Globus pallidus (tissue), 1 donor: ENCODE measurements at places on chromosomes 16 and 17.

DNA sequence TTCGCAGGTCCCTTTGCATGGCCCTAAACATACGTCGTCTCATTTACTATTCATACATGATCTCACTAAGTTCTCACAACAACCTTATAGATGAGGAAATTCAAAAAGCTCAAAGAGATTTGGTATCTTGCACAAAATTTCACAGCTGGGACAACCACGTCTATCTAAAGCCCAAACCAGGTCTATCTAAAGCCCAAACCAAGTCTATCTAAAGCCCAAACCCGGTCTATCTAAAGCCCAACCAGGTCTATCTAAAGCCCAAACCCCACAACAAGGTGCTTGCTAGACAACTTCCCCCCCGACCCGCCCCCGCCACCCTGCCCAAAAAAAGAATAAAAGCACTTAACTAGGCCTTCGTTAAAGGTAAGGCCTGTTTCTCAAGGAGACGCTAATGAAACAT, 174.9 kb downstream of the VPS53 start:
- no peak for DNase-seq

GRCh38 chr16:89006036-89006752, 29.2 kb upstream of the CBFA2T3 start:
- no peak for DNase-seq

DNA sequence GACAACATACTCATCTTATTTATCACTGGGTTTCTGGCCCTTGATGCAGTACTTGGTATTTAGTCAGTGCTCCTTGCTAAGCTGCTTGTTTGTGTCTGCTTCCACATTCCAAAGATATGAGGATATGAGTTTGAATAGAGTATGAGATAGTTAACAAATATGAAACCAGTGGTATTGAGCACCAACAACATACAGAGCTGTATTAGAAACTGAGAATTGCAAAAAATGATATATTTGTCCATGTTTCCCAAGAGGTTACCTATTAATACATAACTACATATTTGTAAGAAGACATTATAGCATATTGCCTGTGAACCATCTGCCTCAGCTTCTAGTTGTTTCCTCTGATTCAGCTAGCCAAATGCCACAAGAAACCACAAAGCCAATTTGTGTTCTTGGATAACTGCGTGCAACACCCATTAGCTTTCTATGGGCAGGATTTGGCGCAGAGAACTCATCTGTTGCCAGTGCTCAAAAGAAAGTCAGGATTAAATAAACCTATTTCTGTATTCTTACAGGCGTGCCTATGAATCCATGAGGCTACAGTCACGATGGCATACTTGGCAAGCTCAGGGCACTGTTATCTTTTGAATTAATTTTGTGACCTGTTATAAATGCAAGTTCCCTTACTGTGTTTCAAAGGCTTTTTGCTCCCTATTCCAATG, 194.4 kb downstream of the MAP2K6 start:
- peak; percentile 20 for DNase-seq

DNA sequence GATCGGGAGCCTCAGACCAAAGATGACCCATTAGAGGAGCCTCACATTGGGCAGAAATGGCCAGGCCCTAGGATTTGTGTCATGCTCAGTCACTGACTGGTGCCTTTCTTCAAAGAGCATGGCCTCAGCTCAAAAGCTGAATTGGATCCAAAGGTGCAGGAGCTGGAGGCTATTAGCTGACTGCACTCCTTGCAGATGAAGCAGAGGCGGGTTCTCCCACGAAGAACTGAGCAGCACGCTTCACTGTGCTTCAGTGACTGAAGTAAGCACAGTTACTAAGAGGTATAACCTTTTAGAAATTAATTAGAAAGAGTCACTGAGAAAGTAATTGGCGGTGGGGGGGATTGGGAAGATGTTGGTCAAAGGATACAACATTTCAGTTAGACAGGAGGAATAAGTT, 18.7 kb upstream of the COX10 start:
- DNase-seq: no peak

GRCh38 chr16:89246903-89247733, 29.6 kb downstream of the ZNF778 start:
- peak; percentile 76 for DNase-seq

GRCh38 chr17:65231662-65232335, 94.6 kb downstream of the RGS9 start:
- DNase-seq: peak; percentile 28

GRCh38 chr16:79750311-79750710, 149.8 kb upstream of the MAF start:
- no peak for DNase-seq

GRCh38 chr16:77928096-77928495, 94.3 kb upstream of the CLEC3A start:
- no peak for DNase-seq

GRCh38 chr16:8785408-8785807, 12.0 kb downstream of the TMEM186 start:
- no peak for DNase-seq

GRCh38 chr17:9937901-9938300, 32.8 kb upstream of the RCVRN start:
- no peak for DNase-seq

GRCh38 chr16:67474551-67475455, 6.2 kb downstream of the ATP6V0D1 start:
- no peak for DNase-seq

GRCh38 chr17:17897442-17897841, 60.7 kb upstream of the SREBF1 start:
- DNase-seq: no peak

DNA sequence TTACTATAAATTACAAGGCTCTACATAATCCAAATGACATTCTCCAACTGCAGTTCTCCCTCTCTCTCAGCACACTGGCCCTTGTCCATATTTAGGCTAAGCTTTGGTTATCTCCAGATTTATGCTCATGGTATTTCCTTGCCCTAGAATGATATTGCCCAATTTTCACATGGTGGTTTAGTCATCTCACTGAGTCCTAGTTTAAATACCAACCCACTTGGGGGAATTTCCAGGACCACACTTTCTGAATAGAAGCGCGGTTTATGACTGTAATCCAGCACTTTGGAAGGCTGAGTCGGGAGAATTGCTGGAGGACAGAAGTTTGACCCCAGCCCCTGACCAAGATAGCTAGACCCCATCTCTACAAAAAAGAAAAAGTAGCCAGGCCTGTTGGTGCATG, 280.1 kb upstream of the MON1B start:
- DNase-seq: no peak

- DNase-seq: no peak
These were observed 15.3 kb upstream of the HEXD start for GRCh38 chr17:82402865-82403264.

- DNase-seq: no peak
These were observed 83.7 kb downstream of the DNAH17 start for GRCh38 chr17:78493450-78493849.

DNA sequence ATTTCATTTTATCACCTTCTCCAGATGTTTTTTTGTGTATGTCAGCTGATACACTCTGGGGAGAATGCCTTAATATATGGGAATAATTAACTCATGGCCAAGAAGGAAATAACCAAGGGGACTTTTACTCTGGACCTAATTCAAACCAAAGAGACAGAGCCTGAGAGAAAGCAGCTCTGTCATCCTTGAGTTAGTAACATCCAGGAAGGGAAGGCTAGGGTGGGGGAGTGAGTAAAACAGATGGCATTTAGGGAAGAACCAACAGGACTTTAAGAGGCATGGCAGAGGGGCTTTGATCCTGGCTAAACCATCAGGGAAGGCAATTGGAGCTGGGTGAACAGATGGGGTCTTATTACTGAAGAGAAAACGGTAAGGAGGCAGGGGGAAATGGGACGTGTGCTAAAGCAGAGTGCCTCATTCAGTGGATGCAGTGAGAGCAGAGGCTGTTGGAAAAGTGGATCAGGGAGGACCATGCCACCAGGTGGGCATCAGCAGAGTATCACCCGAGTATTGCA, 2.5 kb upstream of the SMPD3 start:
- no peak for DNase-seq

DNA sequence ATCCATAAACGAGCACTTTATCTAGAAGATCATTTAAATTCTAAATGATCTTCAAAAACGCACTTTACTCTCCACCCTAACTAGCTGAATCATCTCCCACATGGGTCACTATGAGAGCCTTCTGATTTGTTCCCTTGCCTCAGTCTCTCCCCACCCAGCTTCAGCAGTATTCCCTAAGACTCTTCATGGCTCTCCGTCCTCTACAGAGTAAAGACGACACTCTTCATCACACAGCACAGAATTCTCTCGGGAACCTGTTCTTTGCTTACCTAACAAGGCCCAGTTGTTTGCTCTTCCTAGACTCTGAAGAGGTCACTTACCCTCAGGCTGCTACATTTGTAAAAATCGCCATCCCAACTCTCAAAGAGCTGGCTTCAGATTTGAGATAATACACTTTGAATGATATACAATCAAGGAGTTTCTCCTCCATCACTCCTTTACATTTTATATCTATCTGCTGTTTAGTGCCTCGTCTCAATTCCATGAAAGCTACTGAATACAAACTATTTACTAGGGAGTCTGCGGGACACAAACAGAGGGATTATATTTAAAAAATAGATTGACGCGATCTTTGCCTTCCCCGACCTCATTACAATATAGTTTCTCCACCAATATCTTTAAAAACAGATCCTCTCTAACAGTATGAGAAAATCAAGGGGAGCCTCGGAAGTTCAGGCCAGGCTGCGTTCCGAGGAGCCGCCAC, 511 bp upstream of the LIG3 start:
- DNase-seq: no peak

DNA sequence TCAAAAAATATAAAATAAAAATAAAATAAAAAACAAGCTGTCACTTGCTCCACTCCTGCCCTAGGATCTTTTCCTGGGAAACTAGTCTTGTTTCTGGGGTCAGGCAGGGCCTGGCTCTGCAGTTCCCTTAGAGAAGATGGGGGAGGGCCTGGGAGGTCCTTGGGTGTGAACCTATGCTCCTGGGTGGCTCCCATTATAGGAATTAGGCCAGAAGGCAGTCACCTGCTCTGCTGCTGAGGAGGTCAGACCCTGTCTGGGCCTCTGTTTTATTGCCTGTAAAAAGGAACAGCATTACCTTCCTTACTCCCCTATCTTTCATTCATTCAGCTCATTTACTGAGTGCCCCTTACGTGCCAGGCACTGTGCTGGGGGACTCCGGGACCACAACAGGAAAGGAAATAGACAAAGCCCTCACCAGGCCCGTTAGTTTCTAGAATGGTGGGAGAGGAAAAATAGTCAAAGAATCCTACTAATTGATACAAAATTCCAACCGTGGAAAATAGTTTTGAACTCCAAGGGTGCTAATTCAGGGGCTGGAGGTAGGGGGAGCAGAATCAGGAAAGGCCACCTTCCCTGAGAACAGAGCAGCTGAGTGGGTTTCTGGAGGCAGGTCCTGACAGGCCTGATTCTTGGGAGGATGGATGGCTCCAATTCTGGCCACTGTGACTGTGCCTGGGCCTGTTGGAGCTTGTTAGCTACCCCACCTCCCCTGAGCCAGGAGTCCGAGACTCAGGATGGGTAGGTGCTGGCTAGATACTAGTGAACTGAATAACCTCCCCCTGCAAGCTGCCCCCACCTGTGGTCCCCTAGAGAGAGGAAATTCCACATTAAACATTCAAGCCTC, 1.3 kb upstream of the SLC46A1 start:
- DNase-seq: no peak

- DNase-seq: no peak
These were observed 8.8 kb upstream of the TRAP1 start for GRCh38 chr16:3726021-3726687.

GRCh38 chr17:39197380-39198185, at the start of gene CACNB1:
TSS of gene CACNB1 (minus strand) at chr17:39197669. CDS start at chr17:39197495, 174 bp downstream.
- peak; percentile 57 for DNase-seq

DNA sequence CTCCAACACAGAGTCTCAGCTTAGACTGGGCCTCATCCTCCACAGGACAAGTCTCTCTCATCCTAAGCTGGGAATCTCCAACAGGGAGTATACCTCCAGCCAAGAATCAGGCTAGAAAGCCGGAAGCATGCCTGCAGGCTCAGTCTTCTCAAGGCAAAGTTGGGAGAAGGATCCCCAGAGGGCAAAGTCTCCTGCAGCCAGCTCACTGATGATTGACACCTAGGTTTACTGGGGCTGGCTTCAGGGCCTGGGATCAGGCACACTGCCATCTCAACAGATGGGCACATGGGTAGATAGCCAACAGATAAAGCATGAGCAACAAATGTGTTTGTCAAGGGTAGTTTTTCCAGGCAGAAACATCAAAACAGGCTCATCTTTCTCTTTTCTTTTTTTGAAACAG, 56.1 kb upstream of the TOX3 start:
- DNase-seq: no peak

DNA sequence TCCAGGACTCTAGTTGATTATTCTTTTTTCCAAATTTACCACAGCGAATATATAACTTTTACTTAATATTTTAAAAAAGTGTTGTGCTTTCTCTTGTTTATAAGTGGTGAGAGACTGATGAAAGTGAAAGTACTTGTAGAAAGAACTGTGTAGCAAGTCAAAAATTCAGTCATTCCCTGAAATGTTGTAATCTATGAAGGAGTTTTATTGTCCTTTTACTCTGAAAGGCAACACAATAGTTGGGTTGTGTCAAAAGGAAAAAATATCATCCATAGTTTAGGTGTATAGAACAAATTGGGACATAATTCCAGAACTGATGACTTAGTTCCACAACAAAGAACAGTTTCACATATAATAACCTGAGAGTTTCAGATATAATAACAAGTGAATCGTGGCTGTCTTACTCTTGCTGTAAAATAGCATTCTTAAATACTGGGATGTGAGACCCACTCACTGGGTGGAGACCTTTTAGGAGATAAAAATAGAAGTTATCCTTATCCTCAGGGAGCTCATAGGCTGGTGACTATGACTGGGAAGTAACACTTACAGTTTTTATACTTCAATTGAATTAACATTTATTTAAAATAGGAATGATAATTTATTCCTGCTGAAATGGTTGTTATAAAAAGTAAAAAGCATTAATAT, 20.6 kb downstream of the CYB5B start:
- peak; percentile 50 for DNase-seq

DNA sequence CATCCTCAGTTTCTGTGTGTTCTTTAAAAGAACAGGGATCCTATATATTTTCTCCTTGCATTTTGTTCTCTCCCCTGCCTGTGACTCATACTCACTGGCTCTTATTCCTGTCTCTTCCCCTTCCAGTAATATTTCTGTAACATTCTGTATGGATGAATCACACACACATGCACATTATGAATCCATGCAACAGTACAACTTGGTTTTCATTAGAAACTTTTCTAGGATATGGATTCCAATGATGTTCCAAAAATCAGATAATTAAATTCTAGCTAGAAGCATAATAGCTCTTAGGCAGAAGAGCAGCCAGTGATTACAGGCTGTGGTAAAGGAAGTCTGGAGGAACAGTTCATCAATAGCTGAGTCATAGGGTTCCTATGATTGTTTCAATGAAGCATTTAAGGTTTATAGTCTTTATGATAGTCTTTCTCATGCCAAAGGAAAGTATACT, 119.6 kb upstream of the PMFBP1 start:
- no peak for DNase-seq

GRCh38 chr17:44188576-44189403, 2.0 kb downstream of the TMUB2 start:
- no peak for DNase-seq
